ENCODE measurements at places on chromosomes 16 and 17.

DNA sequence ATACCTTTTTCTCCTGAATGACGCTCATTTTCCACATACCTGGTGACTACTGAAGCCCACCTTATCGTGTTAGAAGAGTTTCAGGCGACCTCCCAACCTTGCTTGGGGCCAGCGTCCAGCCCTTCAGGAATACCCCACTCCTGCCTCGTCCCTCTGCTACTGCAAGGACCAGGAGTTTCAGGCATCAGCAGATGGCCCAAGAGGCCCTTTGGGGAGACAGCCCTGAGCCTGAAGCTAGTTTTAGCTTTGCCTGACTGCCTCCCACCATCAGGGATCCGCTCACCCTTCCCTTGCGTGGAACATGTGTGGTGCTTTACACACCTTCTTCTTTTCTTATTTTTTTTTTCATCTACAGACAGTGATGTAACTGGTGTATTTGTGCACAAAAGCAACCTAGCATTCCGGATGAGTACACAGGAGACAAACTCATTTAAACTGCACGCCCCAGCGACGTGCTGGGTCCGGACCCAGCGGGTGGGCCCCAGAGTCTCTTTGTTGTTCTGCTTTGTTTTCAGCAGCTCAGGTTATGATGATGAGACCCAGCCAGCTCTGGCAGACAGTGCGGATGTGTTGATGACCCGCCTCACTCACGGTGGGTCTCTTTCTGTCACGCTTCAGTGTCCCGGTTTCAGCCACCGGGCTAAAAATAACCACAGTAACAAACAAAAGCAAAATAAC lies 242.4 kb downstream of the C16orf95 start:
- no peak for DNase-seq

- no peak for DNase-seq
These were observed 10.6 kb downstream of the PLLP start for GRCh38 chr16:57273826-57274225.

GRCh38 chr17:83180264-83180995 lies 101.0 kb downstream of the METRNL start:
- DNase-seq = no peak

DNA sequence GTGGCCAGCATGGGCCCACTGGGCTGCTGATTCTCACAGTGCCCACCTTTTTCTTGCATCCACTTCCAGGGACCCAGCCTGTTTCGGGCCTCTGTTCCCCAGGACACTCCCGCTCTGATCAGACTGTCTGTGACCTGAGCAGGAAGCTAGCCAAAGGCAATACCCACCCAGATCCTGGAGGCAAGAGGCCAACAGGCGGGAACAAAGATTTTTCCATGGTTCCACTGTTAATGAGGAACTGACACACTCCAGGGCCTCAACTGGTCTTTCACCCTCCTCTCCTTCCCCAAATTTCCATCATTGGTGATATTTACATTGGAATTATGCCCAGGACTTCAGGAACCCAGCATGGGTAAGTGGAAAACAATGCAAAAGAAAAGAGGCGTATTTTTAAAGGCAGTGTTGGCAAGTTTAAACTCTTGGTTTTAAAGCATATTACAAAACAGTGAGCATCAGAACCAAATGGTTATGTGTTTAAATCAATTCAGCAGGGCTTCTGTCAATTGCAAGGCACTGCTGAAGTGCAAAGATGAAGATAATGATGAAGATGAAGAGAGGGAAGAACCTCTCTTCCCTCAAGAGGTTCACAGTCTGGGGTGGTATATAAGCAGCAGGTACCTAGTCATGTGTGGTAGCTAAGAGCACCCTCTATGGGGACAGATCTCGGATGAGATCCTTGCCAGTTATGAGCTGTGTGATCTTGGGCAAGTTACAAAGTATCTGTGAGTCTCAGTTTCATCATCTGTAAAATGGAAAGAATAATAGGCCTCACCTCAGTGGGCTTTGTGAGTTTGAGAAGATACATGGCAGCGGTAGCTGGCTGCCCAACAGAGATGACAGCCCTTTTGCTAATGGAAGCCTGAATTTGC lies 14.4 kb upstream of the ATP2A3 start:
- no peak for DNase-seq

- DNase-seq = no peak
These were observed 33.3 kb downstream of the TOM1L1 start for GRCh38 chr17:54933921-54934320.

DNA sequence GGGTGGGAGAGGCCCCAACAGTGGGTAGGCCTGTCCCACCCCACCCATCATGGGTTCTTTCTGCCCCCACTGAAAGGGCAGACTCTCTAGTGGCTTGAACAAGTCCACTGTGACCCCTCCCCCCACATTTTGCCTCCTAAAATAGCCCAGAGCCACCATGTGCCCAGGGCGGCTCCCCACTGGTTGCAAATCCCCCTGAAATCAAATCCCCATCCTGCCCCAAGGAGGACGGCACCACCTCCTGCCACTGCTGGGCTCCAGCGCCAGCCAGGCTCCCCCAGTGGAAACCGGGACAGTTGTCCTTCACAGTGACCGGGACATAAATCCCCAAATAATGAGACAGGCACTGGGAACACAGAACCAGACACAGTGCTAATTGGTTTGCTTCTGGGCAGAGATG lies 20.5 kb downstream of the ZNF385C start:
- DNase-seq = no peak

- DNase-seq = no peak
These were observed at the start of gene MFSD6L for GRCh38 chr17:8798846-8799569. MFSD6L (minus strand) TSS chr17:8799365; CDS start chr17:8799120, 245 bp downstream.

- DNase-seq = no peak
These were observed 7.6 kb downstream of the SCPEP1 start for GRCh38 chr17:56985371-56986162.

- no peak for DNase-seq
These were observed 11.2 kb downstream of the PHF12 start for GRCh38 chr17:28940142-28940541.

GRCh38 chr17:36525888-36526287 lies 8.8 kb downstream of the MYO19 start:
- DNase-seq = no peak

DNA sequence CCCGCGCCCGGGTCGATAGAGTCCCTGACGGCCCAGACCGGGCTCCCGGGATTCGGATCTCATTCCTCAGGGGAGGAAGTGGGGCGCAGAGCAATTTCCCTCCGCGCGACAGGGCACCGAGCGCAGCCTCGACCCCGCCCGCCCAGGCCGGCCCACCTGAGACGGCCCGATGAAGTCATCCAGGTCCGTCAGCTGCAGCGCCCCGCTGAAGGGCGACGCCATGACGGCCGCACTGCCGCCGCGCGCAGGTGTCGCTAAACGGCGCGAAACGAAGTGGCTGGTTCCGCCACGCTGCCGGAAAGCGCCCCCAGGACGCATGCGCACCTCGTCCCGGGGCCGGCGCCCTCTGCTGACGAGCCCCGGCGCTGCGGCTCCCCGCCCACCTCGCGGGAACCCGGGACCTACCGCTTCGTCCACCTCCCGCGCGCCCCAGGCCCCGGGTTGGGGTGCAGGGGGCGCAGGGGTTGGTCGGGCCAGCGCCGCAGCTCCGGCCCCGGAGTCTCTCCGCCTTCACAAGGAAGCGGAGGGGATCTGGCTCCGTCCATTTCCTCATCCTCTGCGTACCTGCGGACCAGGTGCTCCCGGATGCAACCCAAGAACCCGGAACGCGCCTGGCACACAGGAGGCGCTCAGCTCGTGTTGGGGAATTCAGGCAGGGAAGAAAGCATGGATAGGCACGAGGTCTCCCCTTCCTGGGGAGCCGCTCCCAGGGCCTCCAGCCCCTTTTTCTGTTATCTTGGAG lies at the start of gene CIAO3:
Gene CIAO3 (minus strand): TSS at position 234 of the 742 bp plus-strand sequence. CDS start 12 bp downstream, at position 222.
- DNase-seq = peak; percentile 88

- no peak for DNase-seq
These were observed 1.6 kb upstream of the CD300A start for GRCh38 chr17:74464730-74465377.

DNA sequence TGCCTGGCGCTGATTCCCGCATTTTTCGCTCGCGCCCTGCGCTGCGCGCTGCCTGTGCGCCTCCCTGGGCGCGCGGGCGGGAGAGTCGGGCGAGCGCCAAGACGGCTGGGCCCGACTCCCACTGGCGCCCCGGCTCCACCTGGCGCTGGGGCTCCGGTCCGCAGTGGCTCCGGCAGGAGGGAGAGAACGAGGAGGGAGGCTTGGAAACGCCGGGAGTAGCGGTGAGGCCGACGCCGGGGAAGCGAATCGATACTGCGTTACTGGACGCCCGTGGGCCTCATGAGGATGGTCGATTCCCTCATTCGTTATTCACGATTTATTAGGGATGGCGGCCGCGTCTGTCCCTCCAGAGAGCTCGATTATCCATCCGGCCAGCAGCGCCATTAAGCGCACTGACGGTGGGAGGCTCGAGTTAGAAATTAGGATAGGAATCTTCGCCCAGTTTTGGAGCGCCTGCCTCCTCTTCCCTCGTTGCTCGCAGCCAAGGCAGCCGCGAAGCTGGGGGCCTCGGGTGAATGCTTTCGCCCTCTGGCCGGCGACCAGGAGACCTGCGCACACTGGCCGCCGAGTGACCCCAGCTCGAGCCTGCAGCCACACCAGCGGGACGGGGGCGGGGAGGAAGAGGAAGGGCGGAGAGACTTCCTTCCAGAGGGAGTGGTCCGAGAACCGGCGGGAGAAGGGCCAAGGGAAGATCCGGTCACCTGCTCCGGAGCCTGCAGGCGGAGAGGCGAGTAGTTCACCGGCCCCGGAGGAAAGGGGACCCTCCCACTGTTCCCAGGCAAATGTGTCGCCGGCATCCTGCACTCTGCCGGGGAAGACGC lies 1.3 kb upstream of the PCGF2 start:
- DNase-seq = no peak
